MV-4-11 (cell line): ENCODE measurements at places on chromosomes 2 and 18.
A peak's percentile ranks its signal among the peaks of the same experiment; 100 is the strongest.

DNA sequence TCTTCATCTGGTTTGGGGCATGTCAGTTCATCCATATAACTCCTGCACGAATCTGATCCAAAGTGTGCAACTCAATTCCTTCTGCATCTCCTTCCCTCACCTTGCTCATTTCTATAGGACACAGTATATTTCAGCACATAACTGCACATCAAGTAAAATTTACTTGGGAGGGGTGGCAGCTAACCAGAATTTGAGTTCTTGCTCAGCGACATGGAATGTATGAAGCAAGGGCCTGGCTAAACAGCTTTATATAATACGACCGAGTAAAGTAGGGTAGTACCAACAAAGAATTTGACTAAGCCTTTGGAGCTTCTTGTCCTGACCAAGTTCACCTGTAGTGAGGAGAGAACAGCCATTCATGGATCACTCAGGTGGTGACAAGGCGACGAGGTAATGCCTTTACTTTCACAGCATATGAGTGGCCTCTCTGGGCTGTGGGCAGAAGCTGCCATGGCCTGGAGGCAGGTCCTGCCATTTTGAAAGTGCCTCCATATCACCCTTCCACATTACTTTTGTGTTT, 570.2 kb upstream of the TNP1 start:
- no peak for DNase-seq

GRCh38 chr2:96727431-96727830, 12.4 kb downstream of the LMAN2L start:
- DNase-seq = peak; percentile 58

DNA sequence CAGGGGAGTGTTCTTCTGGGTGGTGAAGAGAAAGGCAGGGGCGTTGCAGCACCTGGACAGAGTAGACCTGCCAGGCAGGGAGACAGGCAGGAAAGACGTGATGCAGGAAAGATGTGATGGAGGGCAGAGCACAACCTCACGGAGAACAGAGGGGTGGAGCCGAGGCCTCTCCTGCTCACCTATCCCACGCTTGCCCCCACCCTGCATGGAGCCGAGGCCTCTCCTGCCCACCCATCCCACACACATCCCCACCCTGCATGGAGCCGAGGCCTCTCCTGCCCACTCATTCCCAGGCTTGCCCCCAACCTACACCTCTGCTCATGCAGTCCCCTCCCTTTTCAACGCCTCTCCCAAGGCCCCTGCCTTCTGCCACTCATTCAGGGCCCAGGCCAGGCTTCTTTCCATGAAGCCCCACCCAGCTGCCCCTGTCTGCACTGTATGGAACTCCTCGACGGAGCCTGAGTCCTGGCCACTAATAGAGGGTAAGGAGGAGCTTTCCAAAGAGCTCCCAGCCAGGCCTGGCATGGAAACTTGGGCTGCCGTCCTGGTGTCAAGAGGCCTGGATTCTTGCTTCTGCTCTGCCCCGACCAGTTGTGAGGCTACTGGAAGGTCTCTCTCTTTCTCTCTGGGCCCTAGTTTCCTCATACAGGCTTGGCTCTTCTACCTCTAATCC, 32.0 kb upstream of the LOXHD1 start:
- no peak for DNase-seq

DNA sequence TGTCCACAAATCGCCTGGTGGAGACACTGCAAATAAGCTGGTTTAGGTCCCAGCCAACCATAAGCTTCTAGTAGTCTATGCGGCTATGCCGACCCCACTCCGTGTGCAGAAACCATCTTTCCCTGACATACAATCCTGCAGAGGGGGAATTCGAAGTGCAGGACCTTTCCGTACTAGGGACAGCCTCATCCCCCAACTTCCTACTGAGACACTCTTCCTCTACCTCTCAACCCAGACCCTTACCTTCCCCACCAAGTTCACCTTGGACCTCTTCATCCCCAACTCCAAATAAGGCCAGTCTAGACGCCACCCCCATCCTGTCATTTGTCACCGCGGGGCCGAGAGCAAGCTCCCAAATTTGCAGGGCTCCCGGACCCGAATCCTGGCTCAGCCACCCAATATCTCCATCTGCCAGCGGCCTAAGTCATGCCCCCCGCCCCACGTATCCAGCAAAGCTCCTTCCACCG, 496 bp downstream of the SUCLG1 start:
- no peak for DNase-seq

GRCh38 chr2:200399636-200400035, 93.1 kb downstream of the SPATS2L start:
- no peak for DNase-seq

DNA sequence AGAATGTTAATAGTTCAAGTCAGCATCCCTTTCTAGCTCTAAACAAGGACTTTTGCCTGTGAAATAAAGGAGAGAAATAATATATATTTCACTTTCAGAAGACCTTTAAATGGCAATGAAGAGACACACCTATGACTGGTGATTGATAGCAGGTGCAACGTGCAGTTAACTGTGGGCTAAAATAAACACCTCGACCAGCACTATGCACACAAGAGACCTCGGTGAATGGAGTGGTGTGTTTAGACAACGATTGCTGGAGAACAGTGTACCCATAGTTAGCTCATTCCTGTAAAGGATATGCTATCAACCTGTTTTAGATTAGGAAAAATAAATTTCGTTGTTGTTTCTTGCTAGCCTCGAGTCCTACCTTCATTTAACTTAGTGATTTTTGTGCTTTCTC, 143.4 kb downstream of the NR4A2 start:
- DNase-seq = no peak

GRCh38 chr2:105904938-105905337, 160.2 kb downstream of the NCK2 start:
- no peak for DNase-seq

DNA sequence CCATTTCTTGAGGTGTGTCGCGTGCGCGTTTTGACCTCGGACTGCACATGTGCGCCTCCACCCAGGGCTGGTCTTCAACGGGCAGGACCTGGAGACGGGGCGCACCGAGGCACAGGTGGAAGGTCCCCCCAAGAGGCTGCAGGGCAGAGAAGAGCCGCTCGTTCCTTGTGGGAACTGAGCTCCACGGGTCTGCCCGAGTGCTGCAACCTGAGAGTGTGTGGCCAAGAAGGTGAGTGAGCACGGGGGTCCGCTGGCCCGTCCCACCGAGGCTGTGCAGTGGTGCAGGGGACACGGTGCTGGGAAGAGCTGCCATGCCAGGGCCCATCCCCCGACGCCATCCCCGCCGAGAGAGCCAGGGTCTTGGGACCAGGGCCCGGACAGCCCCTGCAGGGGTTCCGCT, 268.3 kb downstream of the GALR1 start:
- no peak for DNase-seq

DNA sequence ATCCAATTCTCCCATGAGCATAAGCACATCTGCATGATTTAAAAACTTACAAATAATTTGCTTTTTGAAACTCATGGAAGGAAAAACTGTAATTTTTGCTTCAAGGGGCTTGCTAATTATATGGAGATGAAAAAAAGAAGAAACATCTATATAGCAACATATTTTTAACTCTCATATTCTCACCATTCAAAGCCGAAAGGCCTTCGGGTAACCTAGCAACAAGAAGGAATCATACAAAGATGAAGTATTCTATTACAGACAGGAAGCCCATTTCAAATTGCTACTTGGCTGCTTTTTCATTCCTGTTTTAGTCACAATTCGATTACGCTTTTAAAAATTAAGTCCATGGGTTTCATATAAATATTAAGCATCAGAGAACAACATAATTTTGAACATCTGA, 39.2 kb upstream of the RNU4ATAC start:
- no peak for DNase-seq

GRCh38 chr2:110153416-110153815, 37.8 kb upstream of the MALL start:
- no peak for DNase-seq

GRCh38 chr2:14602309-14602708, 30.2 kb upstream of the LRATD1 start:
- no peak for DNase-seq

DNA sequence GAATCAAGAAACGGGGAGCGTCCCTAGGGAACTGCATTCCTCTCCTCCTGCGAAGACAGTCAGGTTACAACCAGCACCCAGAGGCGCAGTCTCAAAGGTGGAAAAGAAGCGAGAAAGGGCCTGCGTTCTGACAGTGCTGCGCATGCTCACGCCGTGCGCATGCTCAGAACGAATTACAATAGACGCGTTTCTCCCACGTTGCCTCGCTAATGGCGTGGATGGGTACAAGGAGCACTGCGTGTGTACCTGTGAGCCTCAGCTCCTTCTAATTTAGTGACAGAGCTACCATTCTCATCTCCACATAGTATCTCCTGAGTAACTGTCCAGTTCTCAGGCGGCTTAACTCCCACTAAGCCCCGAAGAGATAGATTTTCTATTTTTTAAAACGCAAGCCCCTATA, 448.8 kb downstream of the TXNL1 start:
- no peak for DNase-seq

- DNase-seq = no peak
These were observed 127.0 kb upstream of the CCDC195 start for GRCh38 chr2:224843141-224843540.
